ENCODE measurements at places on chromosomes 12 and 14.
A peak's percentile ranks its signal among the peaks of the same experiment; 100 is the strongest.

DNA sequence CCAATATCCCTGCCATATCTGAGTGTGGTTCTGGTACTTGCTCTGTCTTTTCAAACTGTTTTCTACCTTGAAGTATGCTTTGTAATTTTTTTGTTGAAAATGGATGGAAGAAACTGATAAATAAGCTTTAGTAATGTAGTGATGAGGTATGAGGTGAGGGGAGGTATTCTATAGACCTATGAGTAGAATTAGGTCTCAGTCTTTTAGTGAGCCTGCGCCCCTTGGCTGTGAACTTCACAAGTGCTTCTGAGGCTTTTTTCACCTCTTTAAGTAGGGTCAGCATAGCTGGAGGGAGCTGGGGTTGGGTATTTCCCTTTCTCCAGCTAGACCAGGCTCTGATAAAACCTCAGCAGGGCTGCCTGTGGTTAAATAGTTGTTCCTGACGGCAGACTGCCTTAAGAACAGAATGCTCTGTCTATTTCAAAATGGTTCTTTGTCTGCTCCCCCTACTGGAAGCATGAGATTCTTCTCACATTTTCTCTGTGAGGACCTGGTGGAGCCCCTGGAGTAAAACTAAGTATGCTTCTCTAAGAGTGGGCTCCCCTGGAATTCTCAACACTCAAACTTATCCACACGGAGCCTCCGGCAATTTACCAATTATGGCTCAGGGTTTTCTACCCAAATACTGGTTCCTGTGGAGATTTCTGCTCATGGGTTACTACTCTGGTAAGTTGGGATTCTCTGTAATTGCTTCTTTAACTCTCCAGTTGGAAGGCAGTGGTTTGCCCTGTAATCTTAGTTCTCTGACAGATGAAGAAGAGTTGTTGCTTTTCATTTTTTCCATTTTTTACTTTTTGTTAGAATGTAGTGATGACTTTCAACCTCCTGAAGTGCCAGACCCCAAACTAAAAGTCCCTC lies 13.1 kb downstream of the KRT5 start:
- peak; percentile 35 for DNase-seq

- DNase-seq, result no peak
Observed at GRCh38 chr12:1833596-1834028, 13.2 kb downstream of the LRTM2 start.

- no peak for DNase-seq
Observed at GRCh38 chr14:102097441-102098135, 10.7 kb upstream of the HSP90AA1 start.

- DNase-seq, result no peak
Observed at GRCh38 chr12:27583981-27584380, 60.0 kb downstream of the PPFIBP1 start.

DNA sequence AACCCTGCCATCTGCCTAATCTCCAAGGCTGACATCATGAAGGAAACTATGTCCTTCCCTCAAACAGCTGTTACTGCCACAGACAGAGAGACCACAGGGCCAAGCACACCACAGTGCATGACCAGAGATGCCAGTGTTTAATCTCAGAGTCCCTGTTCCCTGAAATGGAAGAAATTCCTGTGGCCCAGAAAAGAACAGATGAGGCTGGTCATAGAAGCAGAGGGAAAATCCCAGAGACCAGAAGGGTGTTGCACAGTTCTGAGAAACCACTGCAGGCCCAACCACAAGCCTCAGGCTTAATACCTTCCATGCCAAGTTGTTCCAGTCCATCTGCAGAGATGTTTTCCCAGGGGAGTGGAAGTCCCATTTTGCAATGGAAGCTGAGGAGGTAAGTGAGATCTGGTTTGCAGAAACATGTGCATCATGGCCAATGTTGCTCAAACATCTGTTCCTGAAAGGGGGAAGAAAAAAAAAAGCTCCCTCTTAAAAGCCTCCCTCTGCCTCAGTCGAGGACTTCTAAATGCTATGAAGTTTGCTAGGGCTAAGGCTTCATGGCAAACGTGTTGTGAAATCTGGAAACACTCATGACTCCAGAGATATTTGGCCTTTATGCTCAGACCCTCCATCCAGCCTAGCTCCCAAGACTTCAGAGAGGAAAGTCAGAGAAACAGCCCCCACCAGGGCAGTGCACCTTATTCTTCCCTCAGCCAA lies 98.6 kb downstream of the SCARB1 start:
- no peak for DNase-seq

- DNase-seq, result peak; percentile 24
Observed at GRCh38 chr12:49903700-49904423, at the start of gene FAIM2. TSS of gene FAIM2 (minus strand) at chr12:49903900. CDS start at chr12:49903792, 108 bp downstream.

DNA sequence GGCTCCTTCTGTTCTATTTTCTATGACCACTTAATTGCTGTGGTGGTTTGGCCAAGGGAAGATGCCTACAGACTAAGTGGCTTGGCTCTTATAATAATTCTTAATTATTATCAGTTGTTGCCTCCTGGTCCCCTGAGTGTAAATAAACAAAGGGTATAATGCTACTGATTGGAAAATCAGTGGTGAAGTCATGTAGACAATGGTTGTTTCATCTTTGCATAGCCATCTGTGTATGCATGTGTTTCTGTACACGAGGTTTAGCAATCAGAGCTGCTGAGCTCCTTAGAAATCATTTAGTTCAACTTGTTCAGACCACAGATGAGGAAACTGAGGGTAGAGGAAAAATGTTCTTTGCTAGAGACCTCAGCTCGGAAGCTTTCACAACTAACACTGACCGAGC lies 152.2 kb downstream of the STXBP6 start:
- DNase-seq, result no peak
